ENCODE measurements at places on chromosomes 16 and 17.

- no peak for DNase-seq
Observed at GRCh38 chr16:12188061-12188934, 211.8 kb downstream of the SNX29 start.

DNA sequence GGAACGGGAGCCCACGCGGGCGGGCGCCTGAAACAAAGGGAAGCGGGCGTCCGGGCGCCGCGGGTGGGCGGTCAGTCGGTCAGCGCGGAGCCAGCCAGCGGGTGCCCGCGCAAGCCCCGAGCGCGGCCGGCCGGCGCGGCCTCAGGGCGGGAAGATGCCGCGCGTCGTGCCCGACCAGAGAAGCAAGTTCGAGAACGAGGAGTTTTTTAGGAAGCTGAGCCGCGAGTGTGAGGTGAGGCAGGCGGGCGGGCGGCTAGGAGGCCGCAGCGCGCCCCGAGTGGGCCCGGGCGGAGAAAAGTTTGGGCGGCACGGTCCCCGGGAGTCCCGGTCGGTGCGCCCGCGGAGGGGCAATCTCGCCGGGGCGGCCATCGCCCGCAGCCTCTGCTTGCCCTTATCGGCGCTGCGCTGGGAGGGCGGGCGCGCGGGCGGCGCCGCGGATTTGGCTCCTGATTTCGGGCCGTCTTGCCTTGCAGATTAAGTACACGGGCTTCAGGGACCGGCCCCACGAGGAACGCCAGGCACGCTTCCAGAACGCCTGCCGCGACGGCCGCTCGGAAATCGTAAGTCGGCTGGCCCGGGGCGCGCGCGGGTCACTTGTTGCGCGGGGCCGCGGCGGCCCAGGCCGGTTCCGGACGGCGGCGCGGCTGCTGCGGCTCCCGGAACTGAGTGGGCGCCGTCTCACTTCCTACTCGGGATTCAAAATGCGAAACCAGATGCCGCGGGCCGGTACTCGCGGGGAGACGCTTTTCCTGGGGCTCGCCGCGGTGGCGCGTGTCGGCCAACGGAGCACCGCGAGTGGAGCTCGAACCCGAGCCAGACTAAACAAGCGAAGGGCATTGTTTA lies 526 bp downstream of the CBFB start:
- DNase-seq, result peak; percentile 29

GRCh38 chr17:47872651-47873161 lies 21.7 kb upstream of the SP6 start:
- no peak for DNase-seq

DNA sequence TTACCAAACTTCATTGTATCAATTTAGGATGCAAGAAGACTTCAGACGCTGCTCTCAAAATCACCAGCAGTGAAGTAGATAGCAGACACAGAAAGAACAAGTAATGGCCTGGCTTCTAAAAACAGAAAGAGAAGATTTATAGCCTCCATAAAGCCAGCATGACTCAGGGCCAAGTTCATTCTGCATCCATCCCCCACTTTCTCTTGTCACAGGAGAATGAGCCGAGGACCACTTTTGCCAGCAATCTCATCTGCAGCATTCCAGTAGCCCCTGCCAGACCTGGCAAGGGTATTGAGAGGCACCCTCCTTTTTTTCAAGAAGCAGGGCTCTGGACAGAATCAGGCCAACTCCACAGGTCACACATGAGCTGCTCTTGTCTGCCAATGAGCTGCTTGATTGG lies 355.4 kb upstream of the SOX9 start:
- no peak for DNase-seq

DNA sequence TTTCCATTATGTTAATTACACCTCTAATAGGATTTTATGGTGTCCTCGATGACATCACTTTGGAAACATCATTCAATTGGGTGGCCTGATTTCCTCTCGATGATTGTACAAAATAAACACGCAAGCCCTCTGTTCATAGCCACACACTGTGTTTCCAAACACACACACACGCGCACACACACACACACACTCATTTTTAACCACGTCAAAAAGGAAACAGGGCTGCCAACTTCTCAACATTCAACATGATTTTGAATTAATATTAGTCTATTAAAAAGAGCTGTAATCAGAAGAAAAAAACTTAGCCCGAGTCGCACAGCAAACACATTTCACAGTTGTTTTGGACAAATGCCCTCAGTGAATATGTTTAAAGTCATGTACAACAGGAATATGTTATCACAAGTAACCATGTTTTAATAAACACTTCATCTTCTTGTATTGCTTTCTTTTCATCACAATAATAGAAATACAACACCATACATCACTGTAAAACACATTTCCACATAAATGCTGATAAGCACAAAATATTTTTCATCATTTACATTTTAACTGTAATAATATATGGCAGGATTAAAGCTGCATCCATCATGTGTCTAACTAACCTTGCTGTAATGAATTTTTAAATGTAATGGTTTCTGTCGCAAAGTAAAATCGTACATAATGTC lies 219.1 kb upstream of the IRX3 start:
- DNase-seq, result no peak

- peak; percentile 74 for DNase-seq
Observed at GRCh38 chr16:24700549-24701392, 28.7 kb upstream of the TNRC6A start.

GRCh38 chr17:79932451-79933306 lies 93.4 kb upstream of the CBX4 start:
- no peak for DNase-seq

- no peak for DNase-seq
Observed at GRCh38 chr17:1495265-1495989, 2.9 kb upstream of the MYO1C start.

DNA sequence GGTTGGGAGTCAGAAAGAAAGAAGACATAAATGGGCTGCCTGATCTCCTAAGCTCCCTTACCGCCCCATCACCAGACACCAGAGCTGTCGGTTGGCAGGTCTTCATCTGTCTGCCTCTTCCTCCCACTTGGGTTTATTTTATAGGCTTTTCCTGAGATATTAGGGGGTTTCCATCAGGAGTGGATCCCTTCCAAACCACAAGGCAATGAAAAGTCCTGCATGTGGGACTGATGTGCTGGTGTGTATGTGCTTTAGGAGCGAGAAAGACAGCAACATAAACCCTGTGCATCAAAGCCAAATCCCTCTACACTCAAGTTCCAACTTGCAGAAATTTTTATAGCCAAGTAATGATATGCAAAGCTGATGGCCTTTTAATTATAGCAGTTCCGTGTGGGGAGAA lies 389.5 kb downstream of the SLC39A11 start:
- no peak for DNase-seq

- DNase-seq, result no peak
Observed at GRCh38 chr16:11334831-11335404, 10.3 kb upstream of the RMI2 start.

- DNase-seq, result peak; percentile 93
Observed at GRCh38 chr17:20908313-20909267, 134.2 kb downstream of the USP22 start.

DNA sequence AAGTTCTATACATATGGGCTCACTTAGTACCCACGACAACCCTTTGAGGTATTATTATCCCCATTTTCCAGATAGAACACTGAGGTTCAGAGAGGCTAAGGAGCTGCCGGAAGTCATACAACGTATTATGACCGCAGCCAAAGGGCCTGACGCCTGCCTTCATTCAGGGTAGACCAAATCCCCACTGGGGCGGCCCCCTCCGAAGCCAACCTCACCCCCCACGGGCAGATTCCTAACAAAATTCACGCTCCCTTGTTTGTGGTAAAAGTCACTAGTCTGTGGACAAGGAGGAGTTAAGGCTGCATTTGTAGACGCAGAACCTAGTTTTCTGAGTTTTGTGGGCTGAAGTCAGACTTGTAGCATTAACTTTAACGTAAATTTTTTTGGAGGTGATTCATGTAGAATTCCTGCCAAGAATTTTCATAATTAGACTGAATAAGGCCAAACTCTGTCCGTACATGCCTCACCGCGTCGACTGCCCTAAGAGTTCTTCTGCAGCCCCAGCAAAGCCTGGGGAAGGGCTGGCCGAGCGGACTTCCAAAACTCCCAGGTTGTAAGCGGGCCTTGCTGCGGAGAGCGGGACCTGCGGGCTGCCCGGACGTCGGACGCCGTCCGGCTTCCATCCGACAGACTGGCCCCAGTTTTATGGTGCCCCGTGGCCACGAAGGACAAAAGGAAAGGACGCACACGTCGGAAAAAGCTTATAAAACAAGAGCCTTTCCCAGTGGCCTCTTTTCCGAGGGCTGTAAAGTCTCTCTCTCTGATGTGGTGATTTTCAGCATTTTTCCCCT lies 75.7 kb downstream of the NXN start:
- DNase-seq, result no peak

DNA sequence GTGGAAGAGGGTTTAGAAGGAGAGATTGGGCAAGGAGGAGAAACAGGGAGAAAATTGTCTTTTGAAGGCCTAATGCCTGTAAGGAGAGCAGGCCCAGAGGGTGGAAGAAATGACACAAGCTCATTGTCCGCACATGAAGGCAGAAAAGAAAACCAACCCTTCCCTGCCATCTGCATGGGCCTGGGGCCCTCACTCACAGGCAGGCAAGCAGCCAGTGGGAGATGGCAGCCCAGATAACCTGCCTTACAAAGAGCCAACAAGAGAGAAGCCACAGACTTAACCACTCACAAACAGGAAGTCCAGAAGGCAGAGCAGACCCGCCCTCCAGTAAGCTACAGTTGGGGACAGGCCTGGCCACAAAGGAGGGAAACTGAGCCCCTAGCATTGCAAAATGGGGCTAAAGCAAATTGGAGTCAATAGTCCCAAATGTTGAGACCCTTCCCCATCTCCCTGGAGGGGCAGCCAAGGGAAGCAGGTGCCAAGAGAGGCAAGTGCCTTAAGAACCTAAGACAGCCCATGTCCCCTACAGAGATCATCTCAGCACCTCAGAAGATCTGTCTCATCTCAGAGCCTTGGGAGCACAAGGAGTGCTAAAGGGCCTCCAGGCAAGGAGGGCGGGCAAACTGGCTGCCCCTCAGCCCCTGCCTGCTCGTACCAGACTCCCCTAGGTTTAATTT lies 7.3 kb upstream of the TSPOAP1 start:
- peak; percentile 47 for DNase-seq

- DNase-seq, result no peak
Observed at GRCh38 chr17:17220529-17220928, 14.4 kb upstream of the PLD6 start.

DNA sequence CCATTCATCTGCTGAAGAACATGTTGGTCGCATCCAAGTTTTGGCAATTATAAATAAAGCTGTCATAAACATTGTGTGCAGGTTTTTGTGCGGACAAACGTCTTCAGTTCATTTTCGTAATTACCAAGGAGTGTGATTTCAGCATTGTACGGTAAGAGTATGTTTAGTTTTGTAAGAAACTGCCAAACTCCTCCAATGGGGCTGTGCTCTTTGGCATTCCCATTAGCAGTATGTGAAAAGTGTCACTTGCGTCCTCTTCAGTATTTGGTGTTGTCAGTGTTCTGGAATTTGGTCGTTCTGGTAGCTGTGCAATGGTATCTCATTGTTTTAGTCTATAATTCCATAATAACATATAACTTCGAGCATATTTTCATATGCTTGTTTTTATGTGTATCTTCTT lies 120.9 kb downstream of the BCAS3 start:
- DNase-seq, result no peak

DNA sequence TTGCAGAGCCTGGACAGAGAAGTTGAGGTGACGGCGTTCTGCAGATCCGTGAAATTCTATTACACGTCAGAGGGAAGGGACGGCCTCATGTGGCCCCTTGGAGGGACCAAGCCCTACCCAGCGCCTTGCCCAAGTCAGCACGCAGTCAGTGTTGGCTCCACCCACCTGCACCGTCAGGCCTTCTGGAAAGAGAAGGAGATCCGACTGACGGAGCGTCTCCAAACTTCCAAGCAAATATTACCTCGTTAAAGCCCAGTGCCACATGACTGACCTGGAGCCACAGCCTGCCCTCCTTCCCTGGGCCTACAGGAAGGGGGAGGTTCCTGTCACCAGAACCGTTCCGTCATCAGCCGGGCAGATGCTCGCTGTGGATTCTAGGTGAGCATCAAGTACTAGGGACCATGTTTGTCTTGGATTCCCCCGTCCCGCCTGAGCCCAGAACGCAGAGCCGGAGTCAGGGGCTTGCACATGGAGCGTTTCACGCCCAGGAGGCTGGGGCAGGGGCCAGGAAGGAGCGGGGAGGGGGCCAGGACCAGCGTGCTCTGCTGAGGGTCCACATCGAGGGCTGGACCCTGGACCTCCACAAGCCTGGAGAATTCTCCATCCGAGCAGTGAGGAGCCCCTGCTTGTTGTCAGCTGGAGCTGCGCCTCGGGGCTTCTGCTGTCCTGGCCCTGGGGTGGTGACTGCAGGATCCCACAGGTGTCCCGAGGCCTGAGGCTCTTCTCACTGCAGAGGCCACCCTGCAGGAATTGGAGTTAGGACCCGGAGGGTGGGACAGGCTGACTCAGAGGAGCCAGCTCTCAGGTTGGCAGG lies 22.6 kb upstream of the METRNL start:
- no peak for DNase-seq

GRCh38 chr17:17358060-17358751 lies 55.0 kb downstream of the NT5M start:
- no peak for DNase-seq

DNA sequence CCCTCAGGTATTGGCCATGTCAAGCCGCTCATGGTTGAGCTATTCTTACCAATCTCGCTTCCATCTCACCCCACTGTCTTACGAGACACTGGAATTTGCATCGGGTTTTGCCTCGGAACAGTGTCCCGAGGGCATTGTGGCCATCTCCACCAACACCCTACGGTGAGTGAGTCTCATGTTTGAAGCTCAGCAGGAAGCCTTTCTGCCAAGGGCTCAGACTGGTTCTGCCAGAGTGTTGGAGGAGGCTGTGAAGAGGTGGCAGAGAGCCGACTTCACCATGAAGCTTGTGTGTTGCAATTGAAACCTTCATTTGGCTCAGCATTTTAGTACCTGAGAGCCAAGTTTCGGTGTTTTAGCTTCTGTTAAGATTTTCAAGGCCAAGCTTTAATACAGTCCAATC lies 38.0 kb downstream of the SF3B3 start:
- peak; percentile 29 for DNase-seq

DNA sequence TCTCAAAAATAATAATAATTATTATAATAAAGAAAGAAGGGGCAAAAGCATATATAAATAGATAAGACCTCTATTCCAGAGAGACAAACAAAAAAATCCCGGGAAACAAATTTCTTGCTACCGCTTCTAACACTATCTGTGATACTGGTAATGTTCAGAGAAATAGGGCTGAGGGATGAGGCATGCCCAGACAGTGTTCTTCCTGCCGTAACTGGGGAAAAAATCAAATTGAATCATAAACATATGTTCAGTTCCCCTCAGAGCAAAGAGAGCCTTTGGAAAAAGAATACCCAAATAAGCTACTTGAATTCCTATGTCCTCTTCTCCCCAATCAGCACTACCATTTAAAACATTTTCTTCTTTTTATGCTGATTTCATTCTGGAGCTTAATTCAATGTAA lies 688.0 kb downstream of the KCNJ2 start:
- DNase-seq, result no peak

- DNase-seq, result no peak
Observed at GRCh38 chr16:966505-966904, 4.3 kb downstream of the LMF1 start.

- no peak for DNase-seq
Observed at GRCh38 chr17:75396796-75397195, 8.7 kb downstream of the GRB2 start.

Data from pons (tissue), 1 donor.